NCI-H1694 treated with DMSO at 0.1 percent for 48 hours (cell line): ENCODE measurements at places on chromosomes 12 and 14.

GRCh38 chr12:97017213-97017612 is 110.2 kb downstream of the NEDD1 start:
- DNase-seq = no peak

DNA sequence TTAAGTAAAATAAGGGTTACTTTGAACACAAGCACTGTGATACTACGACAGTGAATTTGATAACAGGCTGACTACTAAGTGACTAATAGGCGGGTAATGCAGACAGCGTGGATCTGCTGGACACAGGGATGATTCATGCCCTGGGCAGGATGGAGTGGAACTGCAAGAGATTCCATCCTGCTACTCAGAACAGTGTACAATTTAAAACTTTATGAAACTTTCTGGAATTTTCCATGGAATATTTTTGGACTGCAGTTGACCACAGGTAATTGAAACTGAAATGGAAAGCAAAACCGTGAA is 46.0 kb downstream of the YEATS4 start:
- no peak for DNase-seq

- DNase-seq = no peak
Observed at GRCh38 chr12:47725893-47726292, 603 bp upstream of the ENDOU start.

DNA sequence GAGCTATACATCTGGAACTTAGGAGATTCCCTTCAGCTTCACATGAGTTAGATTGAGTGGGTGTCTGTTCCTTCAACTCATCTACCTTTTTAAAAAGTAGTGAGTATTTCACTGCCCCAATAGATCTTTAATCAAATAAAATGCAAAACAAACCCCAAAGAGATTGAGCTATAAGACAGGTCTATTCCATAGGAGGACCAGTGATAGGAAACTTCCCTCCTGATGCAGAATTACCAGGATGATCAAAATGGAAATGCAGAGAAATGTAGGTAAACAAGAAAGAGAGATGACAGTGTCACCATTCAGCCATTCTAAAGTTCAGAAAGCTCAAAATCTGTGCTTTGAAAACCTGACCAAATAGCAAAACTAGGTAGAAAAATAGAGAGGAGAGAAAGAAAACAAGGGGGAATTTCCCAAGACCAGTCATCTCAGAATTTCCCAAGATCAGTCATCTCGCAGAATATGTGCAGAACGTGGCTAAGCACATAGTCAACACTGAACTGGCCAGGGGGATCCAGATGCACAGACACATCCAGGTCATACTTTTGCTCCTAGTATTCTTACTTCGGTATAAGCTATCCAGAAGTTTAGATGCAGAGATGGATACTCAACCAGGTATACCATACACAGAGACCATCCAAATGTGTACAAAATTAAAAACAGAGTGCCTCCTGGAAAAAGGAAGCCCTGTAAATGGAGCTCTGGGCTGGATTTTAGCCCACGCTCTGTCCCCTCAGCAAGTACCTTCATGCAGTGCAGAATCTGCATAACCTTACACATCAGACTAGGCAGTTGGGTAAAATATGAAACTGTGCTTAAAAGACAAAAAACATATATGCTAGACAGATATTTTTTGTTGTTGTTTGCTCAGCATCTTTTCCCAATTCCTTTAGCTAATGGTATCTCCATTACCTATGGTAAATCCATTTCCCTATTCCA is 27.4 kb downstream of the SLC41A2 start:
- no peak for DNase-seq
